Activated T-cell treated with anti-CD3 and anti-CD28 coated beads, Interleukin-2, amount 50 U/mL, for 72 hours (primary cell): ENCODE measurements at places on chromosomes 1 and 21.
A peak's percentile ranks its signal among the peaks of the same experiment; 100 is the strongest.

DNA sequence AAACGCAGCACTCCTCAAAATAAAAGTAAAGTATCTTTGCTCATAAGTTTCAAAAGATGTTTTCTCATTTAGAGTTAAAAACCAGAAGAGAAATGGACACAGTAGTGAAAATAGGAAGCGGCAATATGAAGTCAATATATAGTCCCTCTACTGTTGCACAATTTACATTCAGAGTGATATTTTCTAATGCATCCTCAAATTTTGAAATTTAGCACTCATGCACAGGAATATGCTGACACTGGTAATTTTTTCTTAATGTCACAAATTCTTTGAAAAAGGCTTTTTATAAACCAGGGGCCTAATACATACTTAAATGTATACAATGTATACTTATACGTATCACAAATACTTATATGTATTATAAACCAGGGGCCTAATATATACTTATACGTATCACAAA, 19.5 kb downstream of the ST7L start:
- DNase-seq, result no peak

- peak; percentile 72 for DNase-seq
Observed at GRCh38 chr1:183655562-183656075, 2.5 kb upstream of the APOBEC4 start.

DNA sequence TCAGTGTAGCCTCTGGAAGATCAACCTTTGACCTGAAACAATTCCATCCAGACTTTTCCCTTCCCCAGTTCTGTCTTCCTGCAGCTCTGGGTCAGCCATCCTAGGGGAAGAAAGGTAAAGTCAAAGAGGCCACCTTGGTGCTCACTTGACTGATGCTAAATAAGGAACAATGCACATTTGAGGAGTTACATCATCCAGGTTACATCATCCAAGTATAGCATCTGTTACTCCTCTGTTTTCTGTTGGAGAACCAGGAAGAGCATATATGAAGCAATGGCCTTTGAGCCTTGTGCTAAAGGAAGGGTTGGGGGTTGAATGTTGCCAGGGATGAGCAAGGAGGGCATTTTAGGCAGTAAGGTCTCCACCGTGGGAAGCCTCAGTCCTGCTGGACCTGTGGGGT, 3.1 kb upstream of the DSCAM start:
- no peak for DNase-seq

- DNase-seq, result no peak
Observed at GRCh38 chr1:7120863-7121621, 335.8 kb downstream of the CAMTA1 start.

DNA sequence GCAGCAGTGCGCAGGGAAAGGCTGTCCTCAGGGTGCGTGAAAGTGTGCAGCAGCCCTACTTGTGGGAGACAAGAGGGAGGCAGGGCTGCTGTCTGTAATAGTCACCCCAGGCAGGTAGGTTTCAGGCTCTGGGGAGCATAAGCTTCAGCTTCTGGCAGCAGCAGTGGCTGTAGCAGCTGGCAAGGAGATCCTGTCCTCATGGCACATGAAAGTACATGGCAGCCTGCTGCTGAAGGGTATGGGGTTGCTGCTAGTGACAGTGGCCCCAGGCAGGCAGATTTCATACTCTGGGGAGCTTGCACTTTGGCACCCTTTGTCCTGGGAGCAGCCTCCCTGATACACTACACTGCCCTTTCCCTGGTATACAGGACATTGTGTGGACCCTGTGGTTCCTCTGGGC, 26.3 kb downstream of the KIAA0319L start:
- no peak for DNase-seq

DNA sequence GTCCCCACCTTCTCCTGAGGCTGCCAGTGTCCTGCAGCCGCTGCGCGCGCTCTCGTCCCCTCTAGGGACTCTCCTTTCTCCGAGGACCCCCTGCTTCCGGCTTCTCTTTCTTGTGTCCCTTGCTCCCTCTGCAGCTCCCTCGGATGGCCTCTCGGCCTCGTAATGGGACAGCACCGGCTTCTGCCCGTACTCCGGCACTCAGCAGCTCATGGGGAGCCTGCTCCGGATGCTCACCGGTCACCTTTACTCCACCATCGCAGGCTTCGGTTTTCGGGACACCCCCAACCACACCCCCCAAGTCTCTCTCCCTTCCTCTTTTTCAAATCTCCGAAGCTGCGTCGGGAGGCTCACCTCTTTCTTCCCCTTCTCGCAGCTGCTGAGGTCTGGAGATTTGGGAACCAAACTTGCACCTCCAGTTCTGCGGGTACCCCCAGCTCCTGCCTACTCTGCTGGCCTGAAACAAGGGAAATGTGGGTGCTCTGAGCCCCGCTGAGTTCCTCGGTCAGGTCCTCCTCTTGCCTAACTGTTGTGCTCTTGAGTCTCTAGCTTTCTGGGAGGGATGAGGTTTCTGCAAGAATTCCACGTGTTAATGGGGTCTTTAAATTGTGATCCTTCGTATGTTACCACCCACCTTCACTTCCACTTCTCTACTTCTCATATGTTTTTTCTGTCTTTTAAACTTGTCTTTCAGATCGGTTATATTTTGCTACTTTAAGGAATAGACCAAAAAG, 930 bp downstream of the CDC14A start:
- peak; percentile 54 for DNase-seq

GRCh38 chr1:190578526-190578925, 100.9 kb upstream of the BRINP3 start:
- DNase-seq, result no peak

DNA sequence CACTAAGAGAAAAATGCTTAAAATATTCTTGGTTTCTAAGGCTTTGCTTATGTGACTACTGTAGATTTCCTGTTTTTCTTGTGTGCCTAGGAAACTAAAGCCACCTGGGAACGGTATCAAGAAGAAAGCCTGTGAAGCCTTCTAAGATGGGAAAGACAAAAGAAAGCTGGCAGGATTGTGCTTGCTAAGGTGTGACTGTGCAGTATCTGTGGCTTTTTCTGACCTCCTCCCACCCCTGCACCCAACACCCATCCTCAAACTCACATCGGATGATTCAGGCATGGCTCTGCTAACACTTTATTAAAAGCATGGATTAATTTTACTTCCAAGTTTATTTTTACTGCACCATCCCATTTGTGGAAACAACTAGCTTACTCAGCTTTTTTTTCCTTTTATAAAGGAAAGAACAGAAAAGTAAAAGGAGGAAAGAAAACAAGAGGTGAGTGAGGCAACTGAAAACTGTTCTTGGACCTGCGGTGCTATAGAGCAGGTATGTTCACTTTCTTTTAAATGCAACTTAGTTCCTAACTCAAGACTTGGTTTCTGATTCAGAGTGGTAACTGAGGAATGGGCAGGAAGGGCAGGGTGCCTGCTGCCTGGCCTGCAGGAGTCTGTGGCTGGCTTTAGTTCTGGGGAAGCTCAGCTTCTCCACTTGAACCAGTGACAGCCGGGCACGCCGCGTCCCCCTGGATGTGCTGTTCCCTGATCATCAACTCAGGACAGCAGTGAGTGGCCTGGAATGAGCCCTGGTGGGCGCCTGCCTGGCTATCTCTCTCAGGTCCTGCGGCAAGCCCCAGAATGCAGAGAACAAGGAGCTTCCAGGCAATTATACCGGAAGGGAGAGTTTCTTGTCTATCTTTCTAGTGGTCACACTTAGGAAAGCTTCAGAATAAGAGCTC, at the start of gene GBP6:
GBP6 (plus strand) TSS at position 422 of the 899 bp plus-strand sequence. CDS start 4,493 bp downstream, outside the sequence.
- DNase-seq, result peak; percentile 12

DNA sequence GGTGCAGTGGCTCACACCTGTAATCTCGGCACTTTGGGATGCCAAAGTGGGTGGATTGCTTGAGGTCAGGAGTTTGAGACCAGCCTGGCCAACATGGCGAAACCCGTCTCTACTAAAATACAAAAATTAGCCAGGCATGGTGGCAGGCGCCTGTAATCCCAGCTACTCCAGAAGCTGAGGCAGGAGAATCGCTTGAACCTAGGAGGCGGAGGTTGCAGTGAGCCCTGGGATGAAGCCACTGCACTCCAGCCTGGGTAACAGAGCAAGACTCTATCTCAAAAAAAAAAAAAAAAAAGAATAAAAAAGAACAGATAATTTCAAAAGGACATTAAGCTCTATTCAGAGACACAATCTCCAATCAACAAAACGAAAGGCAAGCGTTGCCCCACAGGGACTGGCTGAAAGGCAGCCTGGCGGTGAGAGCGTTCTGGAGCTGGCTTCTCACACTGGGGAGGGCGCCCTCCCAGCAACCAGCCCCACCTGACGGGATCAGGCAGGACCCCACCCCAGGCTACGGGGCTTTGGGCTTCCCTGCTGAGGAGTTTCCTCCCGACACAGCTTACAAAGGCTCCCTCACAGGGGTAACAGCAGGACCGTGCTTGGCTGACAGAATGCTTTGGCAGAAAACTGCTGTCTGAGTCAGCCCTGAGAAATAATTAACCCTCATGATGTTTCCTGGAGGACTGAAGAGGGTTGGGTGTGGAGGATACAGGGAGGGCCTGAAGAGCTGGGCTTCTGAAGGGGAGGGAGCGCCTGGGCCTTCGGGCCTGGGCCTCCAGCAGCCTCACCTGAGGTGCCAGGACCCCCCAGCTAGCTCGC, 31.1 kb upstream of the SRP9 start:
- DNase-seq, result no peak

GRCh38 chr1:237681210-237681609, 209.5 kb downstream of the ZP4 start:
- no peak for DNase-seq

- DNase-seq, result no peak
Observed at GRCh38 chr1:212917134-212917485, 33.2 kb upstream of the VASH2 start.

DNA sequence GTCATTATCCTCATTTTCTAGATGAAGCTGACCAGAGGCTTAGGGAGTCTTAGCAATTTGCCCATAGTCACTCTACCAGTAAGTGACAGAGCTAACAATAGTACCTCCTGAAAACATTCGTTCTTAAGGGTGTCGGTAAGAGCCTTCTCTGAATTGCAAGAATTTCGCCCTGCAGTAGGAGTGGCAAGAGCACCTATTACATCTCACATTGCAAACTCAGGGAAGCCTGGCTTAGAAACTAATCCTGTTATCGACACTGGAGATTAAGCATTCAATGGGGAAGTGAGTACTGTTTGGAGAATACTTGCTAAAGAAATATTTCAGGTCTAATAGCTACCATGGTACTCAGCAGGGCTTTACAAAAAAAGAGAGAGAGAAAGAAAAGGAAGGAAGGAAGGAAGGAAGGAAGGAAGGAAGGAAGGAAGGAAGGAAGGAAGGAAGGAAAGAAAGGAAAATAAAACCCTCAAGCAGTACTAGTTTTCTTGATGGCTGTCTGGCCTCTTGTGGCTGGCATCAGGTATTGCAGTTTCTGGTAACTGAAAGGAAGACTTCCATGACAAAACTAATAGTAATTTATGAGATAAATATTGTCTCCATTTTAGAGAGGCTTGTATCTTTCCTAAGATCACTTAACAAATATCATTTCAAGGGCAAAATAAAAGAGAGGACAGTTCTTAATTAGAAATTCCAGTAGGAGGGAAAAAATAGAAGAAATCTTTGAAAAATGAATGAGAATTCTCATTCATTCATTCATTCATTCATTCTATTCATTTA, 10.4 kb downstream of the C1orf226 start:
- DNase-seq, result no peak

DNA sequence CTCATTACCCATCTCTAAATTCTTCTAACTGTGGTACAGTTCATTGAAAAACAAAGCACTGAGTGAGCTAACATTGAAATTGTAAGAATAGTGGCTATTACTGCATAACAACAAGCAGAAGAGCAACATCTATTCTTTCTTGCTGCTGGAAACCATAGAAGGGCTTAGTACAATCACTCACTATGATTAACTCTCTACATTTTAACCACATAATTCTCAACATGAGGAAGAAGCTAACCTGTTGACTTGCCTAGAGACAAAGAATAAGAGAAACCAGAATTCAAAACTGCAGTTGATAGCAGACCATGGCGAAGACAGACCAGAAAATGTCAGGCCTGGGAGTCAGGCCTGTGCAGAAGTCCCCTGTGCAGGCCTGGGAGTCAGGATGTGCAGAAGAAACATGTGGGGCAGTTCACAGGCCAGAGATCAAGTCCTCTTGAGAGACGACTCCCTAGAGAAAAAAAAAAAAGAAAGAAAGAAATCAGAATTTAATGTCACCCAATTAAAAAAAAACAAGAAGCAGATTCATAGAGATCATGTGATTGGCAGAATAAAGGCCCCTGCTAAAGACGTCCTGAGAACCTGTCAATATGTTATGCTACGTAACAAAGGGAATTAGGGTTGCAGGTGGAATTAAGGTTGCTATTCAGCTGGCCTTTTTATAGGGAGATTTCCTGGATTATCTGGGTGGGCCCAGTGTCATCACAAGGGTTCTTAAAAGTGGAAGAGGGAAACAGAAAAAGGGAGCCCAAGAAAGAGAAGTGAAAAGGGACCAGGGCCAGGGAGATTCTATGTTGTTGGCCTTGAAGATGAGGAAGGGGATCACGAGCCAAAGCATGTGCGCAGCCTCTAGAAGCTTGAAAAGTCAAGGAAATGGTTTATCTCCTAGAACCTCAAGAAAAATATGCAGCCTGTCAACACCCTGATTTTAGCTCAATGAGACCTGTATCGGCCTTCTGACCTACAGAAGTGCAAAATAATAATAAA, 94.9 kb downstream of the MRPL39 start:
- DNase-seq, result no peak

GRCh38 chr1:154878371-154879037, 8.4 kb upstream of the KCNN3 start:
- peak; percentile 77 for DNase-seq

GRCh38 chr1:208924928-208925327, 658.6 kb upstream of the CAMK1G start:
- DNase-seq, result no peak

DNA sequence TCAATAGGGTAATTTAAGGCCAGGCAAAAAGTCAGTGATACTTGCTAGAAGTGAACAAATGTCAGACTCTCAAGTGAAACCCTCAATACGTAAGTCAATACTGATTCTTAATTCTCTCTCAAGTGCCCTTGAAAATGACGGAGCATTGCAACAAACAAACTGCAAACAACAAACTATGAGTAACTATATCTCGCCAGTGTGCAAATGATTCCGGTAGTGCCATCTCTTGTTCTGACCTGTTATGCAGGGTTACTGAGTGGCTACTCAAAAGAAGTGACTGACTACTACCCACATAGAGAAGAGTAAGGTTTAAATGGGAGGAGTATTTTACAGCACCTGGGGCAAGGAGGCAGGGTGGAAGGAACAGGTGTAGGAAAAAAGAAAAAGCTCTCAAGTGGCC, 1.6 kb downstream of the SLC19A2 start:
- no peak for DNase-seq

- DNase-seq, result no peak
Observed at GRCh38 chr21:9838738-9839642, 682.4 kb upstream of the TPTE start.

GRCh38 chr1:211606914-211607753, 28.2 kb upstream of the SLC30A1 start:
- DNase-seq, result peak; percentile 38
